ENCODE measurements at places on chromosomes 12 and 14. TPM values are rescaled to one million over a fixed set of nuclear protein-coding genes. Genes with fewer than 3 reads are reported as not detected.

- DNase-seq: no peak
- H3K27ac ChIP-seq: no peak overlapping the region
- H3K4me3 ChIP-seq: no peak overlapping the region
- peaks cover 4% of the 10 kb centered on the region for H3K27me3 ChIP-seq
Observed at GRCh38 chr12:15278816-15279658, 43.3 kb upstream of the PTPRO start.

Gene SCN8A
- total RNA-seq: 0.65 TPM

- no peaks in the 10 kb centered on the region for H3K27me3 ChIP-seq
- no peak overlapping the region for H3K4me3 ChIP-seq
- H3K36me3 ChIP-seq: no peaks in the 10 kb centered on the region
Observed at GRCh38 chr14:34129927-34130552, 179.2 kb upstream of the EGLN3 start.

DNA sequence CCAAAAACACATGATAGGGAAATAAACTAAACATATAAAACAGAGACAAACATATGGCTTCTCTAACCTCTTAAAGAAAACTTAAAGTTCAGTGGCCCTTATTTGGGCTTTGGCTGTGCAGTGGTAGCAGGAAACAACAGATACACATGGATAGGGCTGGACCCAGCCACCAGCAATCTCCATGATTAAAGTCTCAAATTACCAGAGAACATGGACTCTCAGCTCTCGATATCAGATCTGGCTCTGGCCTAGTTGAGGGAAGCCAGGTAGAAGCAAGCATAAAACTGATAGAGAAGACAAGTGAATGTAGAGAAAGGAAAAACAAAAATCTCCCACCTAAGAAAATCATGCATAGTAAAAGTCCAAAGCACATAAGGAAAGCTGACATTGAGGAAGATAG is 164.8 kb downstream of the ITPR2 start:
- H3K4me1 ChIP-seq: no peaks in the 10 kb centered on the region
- no peak for DNase-seq
- H3K27me3 ChIP-seq: no peaks in the 10 kb centered on the region
- no peak overlapping the region for H3K4me3 ChIP-seq
- H3K36me3 ChIP-seq: peaks cover 14% of the 10 kb centered on the region

- no peaks in the 10 kb centered on the region for H3K27me3 ChIP-seq
- H3K4me1 ChIP-seq: no peaks in the 10 kb centered on the region
- no peak overlapping the region for H3K4me3 ChIP-seq
- peaks cover 47% of the 10 kb centered on the region for H3K36me3 ChIP-seq
- no peak for DNase-seq
- no peak overlapping the region for H3K27ac ChIP-seq
Observed at GRCh38 chr14:77110286-77110685, 12.2 kb downstream of the CIPC start.

DNA sequence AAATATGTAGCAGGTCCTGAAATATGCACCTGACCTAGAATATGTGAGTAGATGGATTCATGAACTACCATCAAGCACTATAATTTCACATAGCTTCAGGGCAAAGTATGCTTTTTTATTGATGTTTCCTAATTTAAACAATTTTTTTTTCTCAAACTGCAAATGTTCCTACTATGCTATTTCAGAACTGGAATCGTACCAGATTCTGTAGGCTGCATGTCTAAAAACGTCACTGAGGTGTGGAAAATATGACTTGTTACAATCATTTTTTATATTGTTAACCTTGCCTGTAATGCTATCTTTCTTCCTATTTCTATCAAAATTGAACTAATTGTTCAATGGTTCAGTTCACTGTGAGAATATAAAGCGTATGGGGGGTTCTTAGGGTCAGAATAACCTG is 78.0 kb upstream of the RERGL start:
- no peak for DNase-seq
- H3K27me3 ChIP-seq: no peaks in the 10 kb centered on the region
- H3K36me3 ChIP-seq: no peaks in the 10 kb centered on the region
- H3K27ac ChIP-seq: no peak overlapping the region
- H3K4me3 ChIP-seq: no peak overlapping the region

GRCh38 chr14:21241218-21241819 is 27.9 kb downstream of the HNRNPC start:
- H3K27me3 ChIP-seq: no peaks in the 10 kb centered on the region
- peaks cover 39% of the 10 kb centered on the region for H3K36me3 ChIP-seq
- peak; percentile 68 for DNase-seq
- H3K4me3 ChIP-seq: no peak overlapping the region
- H3K27ac ChIP-seq: no peak overlapping the region
- H3K4me1 ChIP-seq: peaks cover 22% of the 10 kb centered on the region

- DNase-seq: no peak
- no peak overlapping the region for H3K4me3 ChIP-seq
- no peak overlapping the region for H3K27ac ChIP-seq
- no peaks in the 10 kb centered on the region for H3K4me1 ChIP-seq
- no peaks in the 10 kb centered on the region for H3K36me3 ChIP-seq
Observed at GRCh38 chr14:32306549-32306948, 22.5 kb upstream of the AKAP6 start.

DNA sequence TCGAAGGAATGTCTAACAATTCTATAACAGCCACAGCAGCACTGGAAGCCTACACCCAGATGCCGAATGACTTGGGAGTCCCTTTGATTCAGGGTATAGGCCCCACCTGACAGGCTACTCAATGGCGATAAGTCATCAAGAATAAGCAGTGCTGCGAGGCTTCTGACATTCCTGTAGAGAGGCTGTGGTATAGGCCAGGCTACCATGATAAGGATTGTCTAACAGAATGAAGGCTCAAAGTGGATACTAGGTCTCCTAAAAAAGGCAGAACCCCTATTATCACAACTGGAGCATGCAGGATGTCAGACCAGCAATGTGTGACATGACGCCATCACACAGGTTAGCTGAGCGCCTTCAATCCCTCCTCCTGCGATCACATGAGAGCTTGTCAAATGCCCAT is 53.2 kb downstream of the ZFP36L1 start:
- no peaks in the 10 kb centered on the region for H3K36me3 ChIP-seq
- no peak overlapping the region for H3K4me3 ChIP-seq
- no peaks in the 10 kb centered on the region for H3K27me3 ChIP-seq
- DNase-seq: no peak
- peaks cover 35% of the 10 kb centered on the region for H3K4me1 ChIP-seq
